ENCODE measurements at places on chromosomes 5 and 9. TPM values are rescaled to one million over a fixed set of nuclear protein-coding genes. Genes with fewer than 3 reads are reported as not detected.

PPWD1 gene
- 39.2 TPM for total RNA-seq

DNA sequence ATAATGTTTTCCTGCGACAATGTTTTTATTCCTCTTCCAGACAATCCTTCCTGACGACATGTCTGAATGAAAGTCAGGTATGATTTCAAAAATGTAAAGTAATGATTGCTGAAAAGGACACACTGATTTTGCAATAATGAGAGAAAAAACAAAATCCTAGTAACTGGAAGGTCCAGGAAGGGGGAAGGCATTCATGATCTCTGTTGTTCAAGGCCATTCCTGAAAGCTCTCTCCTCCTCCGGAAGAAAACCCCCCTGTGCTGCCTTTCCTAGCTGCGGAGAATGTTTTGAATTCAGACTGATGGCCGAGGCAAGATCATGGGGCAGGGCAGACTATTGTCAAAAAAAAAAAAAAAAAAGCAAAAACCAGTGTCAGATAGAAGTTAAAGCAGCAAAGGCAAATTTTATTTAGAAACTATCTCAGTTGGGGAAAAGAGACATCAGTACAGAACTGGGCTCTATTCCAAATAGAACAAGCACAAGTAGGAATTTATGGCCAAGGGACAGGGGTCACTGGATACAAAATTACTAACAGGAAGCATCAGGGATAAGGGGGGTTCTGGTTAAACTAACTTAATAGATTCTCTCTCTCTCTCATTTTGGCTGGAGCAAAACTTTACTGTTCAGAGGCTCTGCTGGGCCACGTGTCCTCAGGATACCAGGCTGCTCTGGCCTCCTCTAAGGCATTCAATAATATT, 36.5 kb upstream of the CTSV start:
- H3K27me3 ChIP-seq, result peaks cover 52% of the 10 kb centered on the region
- H3K36me3 ChIP-seq, result no peaks in the 10 kb centered on the region
- DNase-seq, result no peak
- H3K27ac ChIP-seq, result no peak overlapping the region

DNA sequence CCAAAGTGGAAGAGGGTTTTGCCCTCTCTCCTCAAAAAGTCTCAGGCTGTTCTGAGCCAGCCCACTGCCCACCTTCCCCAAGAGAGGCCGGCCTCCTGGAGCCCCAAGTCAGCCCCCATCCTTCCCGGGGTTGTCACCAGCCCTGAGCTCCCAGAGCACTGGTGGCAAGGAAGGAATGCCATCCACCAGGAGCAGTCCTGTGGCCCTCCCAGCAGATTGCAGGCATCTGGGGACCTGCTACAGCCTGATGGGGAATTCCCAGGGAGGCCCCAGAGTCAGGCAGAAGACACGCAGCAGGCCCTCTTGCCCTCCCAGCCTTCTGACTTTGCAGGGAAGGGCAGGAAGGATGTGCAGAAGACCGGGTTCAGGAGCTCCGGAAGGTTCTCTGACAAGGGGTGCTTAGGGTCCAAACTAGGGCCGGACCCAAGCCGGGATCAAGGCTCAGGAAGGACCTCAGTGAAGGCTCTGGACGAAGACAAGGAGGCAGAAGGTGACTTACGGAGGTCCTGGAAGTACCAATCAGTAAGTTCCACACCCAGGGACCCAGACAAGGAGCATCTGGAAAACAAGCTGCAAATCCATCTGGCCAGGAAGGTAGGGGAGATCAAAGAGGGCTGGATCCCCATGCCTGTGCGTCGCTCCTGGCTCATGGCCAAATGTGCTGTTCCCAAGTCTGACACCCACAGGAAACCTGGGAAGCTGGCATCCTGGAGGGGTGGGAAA, 3.7 kb downstream of the SPATA31E1 start:
- no peaks in the 10 kb centered on the region for H3K27me3 ChIP-seq
- no peaks in the 10 kb centered on the region for H3K4me1 ChIP-seq

DNA sequence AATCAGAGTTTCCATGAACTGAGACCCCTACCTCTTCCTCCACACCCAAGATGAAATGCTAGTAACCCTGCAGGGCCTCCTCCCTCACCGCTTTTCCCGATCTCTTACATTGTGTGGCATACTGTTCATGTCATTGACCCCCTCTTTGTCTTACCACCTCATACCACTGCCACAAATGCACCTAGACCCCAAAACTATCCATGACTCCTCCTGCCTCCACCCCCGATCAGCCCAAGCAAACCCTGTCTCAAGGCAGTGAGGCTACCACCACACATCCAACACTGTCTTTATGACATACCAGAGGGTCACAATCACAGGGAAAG, 55.7 kb downstream of the PLAC8L1 start:
- no peak overlapping the region for H3K4me3 ChIP-seq
- DNase-seq, result no peak
- no peaks in the 10 kb centered on the region for H3K36me3 ChIP-seq
- no peaks in the 10 kb centered on the region for H3K27me3 ChIP-seq

QRFP gene
- not detected for total RNA-seq
